ENCODE measurements at places on chromosomes 16 and 17.

DNA sequence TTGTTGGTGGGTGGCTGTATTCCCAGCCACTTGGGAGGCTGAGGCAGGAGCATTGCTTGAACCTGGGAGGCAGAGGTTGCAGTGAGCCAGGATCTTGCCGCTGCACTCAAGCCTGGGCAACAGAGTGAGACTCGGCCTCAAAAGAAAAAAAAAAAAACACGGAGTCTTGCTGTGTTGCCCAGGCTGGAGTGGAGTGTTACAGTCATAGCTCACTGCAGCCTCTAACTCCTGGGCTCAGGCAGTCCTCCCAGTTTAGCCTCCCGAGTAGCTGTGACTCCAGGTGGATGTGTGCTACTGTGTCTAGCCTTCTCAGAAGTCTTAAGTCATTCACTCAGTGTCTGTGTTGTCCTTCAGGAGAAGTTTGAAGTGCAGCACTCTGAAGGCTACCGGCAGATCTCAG, 27.4 kb downstream of the NDE1 start:
- no peak for DNase-seq

GRCh38 chr16:85377388-85378144, 235.6 kb upstream of the GSE1 start:
- DNase-seq: no peak

- peak; percentile 6 for DNase-seq
Measured at GRCh38 chr16:77043076-77043475, 147.9 kb upstream of the MON1B start.

- DNase-seq: peak; percentile 81
Measured at GRCh38 chr17:33284022-33284421, 9.1 kb downstream of the ASIC2 start.

- no peak for DNase-seq
Measured at GRCh38 chr17:36894925-36895324, 42.4 kb upstream of the LHX1 start.

DNA sequence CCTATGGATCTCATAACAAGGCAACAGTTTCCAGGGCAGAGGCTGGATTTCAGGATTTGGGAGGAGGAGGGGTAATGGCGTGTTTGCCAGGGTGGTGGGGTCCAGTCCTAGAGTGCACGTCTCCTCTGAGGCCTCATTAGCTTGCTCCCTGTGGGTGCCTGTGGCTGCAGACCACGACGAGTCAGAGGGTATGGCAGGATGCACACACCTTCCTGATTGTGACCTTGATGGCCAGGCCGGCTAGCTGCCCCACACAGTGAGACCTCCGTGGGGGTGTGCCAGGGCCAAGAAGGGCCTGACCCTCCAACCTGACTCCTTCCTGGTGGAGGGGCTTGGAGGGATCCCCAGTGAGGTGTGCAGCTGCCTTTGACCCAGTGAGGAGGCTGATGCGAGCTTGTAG, 4.0 kb upstream of the SMTNL2 start:
- DNase-seq: no peak

DNA sequence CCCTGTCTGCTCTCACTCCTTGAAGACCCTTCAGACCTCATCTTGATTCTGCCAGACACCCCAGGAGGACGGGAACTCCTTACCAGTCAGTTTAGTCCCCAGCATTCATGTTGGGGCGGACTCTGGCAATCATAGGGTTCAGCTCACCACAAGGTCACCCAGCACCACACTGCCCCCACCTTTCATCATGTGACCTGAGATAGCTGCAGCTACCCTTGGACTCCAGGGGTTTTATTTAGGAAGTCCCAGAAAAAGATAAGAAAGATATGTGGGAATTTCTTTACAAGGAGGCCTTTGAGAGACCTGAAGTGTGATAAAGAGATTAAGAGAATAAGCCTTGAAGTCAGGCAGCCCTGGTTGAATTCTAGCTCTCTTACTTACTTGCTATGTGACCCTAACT, 59.8 kb upstream of the NLK start:
- no peak for DNase-seq

DNA sequence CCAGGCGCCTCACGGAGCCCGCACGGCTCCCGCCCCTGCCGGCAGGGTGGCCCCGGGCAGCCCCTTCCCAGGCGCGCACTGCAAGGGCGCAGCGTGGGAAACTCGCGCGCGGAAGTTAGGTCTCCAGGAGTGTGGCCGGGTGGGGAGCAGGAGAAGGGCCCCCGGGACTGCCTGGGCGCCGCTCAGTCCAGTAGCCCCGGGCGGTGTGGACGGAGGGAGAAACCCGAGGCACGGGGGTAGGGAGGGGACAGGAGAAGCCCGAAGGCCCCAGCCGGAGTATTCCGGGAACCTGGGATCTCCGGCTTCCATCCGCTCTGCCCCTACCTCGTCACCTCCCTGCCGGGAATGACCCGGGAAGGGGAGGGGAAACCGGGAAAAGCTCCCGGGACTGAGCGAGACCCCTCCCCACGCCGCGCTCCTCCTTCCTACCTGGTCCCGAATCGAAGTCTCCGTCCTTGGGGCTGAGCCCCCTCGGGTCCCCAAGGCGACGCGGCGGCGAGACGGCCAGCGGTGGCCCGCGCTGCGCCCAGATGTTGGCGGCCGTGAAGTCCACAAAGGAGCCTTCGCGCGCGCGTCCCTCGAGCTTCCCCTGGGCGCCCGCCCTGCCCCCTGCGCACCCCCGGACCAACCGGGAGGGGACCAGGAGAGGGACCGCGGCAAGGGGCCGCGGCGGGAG, 418 bp downstream of the SOCS3 start:
- no peak for DNase-seq

DNA sequence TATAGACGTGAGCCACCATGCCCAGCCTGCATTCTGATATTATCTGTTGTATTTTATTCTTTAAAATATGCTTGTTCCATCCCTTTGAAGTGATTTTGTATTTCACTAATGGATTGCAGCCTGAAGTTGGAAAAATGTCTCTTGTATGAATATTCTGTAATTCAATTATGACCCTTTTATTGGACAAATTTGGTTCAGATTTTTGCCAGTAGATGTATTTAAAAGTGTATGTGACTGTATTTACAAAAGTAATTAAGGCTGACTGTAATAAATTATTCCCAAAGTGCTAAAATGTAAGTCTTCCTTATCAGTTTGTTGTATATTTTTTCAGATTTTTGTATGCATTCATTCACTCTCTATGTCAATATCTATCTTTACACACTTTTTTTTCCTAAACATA, 23.8 kb downstream of the PPM1E start:
- DNase-seq: no peak

GRCh38 chr17:67818110-67819002, 6.9 kb upstream of the BPTF start:
- no peak for DNase-seq

GRCh38 chr17:3960764-3961163, 3.5 kb downstream of the ATP2A3 start:
- no peak for DNase-seq

DNA sequence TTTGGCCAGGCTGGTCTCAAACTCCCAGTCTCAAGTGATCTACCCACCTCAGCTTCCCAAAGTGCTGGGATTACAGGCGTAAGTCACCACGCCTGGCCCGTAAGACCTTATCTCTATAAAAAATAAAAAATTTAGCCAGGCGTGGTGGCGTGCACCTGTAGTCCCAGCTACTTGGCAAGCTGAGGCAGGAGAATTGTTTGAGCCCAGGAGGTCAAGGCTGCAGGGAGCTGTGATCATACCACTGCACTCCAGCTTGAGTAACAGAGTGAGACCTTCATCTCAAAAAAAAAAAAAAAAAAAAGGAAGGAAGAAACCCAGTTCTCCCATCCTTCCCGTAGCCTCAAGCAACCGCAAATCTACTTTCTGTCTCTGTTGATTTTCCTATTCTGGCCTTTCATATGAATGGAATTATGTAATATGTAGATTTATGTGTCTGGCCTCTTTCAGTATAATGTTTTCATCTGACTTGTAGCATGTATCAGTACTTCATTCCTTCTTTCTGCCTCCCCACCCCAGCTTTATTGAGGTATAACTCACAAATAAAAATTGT, 11.2 kb downstream of the CASC3 start:
- no peak for DNase-seq

DNA sequence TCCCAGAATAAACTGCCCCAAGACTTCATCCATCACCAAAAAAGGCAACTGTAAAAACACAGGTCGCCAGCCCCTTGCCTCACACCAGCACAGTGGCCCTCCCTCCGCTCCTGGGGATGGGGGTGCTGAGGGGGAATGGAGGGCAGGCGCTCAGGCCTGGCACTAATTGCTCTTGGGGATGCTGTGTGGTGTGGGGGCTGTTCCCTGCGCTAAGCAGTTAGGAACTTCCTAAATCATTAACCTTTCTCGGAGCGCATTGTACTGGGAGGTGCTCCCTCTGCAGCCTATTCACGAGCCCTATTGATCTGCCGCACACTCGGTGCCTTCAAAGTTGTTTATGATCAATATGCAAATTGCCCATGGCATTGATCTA, 199.9 kb downstream of the ZFHX3 start:
- DNase-seq: no peak

GRCh38 chr16:8631818-8632465, 10.4 kb downstream of the METTL22 start:
- no peak for DNase-seq

DNA sequence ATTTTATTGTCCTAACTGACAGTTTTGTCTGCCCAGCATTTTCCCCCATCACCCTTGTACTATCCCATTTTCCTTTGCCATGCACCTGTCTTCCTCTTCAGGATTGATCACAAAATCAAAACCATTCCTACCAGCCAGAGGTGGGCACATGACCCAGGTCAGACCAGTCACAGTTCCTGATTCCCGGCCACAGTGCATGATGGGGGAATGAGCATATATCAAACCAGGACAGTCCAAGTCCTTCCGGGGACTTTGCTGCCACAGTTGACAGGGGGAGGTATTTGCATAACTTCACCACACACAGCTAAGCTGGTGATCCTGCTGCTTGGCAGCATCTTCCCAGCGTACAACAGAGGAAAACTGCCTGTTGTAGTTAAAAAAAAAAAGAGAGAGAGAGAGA, 493.9 kb downstream of the WWOX start:
- no peak for DNase-seq

GRCh38 chr17:29327412-29327811, 33.5 kb upstream of the NUFIP2 start:
- no peak for DNase-seq

GRCh38 chr17:47660064-47660492, 10.4 kb downstream of the KPNB1 start:
- DNase-seq: no peak

DNA sequence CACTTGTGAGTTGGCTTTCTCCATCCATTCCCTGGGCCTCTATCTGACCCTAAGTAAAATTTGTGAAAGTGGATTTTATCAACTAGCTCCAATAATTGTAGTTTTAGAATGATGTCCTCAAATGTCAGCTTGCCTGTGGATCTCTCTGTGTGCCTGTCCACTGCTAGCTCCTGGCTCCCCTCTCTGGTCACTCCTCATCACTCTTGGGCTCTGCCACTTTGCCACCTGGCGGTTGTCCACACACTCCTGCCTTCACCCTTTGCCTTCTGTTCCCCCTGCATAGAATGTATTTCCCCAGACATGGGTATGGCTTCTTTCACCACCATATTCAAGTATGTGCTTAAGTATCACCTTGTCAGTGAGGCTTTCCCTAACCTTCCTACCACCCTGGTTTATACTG, 19.8 kb downstream of the ANKFN1 start:
- no peak for DNase-seq

DNA sequence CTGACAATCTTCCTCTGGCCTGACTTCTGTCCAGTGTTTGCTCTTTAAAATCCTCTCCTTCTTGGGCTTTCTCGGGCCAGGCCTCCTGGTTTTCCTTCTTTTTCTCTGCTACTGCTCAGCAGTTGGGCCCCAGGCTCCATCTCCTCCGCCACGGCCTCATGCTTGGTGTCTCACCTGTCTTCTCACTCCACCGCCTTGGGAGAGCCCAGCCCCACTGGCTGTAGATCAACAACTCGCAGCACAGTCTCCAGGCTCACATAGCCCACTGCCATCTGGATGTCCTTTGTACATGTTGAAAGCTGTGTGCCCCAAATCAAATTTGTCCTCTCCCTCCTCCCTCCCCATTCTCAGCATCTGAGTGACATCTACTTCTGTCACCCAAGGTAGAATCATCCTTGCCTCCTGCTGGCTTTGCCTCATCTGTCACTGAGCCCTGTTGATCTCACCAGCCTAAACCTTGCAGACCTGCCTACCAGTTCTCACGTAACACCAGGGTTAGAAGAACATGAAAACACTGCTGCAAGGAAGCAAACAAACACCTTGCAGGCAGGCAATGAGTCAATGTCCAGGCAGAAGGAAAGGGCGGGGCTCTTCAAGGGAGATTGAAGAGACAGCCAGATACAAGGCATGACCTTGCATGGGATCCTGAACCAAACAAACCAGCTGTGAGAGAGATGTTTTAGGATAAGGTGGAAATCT, 103.2 kb upstream of the SMURF2 start:
- DNase-seq: no peak

DNA sequence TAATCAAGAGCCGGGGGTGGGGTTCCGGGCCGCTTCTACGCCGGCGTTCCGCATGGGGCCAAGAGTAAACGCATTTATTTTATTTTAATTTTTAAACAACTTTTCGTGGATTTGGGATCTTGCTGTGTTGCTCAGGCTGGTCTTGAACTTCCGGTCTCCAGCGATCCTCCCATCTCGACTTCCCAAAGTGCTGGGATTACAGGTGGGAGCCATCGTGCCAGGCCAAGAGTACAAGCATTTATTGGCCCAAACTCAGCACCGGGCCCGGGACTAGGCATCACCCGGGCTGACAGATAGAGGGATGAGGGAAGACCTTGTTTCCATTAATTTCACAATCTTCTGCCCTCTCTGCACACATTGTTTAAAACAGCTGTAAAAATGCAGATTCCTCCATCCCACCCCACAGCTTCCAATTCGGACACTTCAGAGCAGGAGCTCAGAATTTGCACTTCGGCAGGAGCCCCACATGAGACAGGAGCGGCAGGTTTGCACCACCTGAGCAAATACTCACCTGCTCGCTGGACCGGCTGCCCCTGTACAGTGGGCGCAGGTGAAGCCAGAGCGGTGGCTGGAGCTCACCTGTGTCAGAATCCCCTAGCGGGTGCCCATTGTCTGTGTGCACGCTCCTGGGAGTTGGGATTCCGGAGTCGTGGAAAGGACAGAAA, 663 bp upstream of the GINS2 start:
- no peak for DNase-seq

- DNase-seq: no peak
Measured at GRCh38 chr17:33096161-33096560, 104.5 kb downstream of the SPACA3 start.

- no peak for DNase-seq
Measured at GRCh38 chr16:83744441-83744981, 63.3 kb upstream of the HSBP1 start.
